NCI-H1048 (cell line): ENCODE measurements at places on chromosomes 7 and 10.

DNA sequence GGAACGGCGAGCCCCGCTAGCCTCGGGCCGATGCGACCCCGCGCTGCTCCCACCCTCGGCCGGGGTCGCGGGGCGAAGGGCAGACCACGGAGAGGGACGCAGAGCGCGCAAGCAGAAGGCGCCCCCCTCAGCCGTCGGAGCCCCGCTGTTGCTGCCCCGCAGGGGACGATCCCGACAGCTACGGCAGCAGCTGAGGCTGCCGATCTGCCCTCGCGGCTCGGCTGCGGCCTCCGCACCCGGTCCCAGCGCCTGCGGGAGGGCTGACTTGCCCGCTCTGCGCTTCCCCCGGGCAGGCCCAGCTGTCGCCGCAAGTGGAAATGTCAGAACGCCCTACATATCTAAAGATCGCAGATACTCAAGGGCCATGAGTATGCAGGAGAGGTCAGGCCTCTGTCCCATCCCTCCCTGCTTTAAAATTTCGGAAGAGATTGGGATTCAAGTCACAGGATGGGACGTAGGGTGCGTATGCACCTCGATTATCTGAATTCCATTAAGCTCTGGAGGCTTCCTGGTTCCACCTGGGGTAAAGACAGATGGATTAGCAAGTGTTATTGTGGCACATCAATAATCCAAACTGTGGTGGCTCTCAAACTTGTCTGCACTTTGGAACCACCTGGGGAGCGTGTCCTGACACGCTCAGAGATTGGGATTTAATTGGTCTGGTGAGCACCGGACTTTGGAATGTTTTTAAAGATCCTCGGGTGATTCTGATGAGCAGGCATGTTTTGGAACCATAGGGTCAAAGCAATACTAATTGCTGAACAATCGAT, at the start of gene CRPPA:
Gene CRPPA, minus strand, starts transcription at position 206 of the 770 bp plus-strand sequence. CDS start 216 bp downstream, outside the sequence.
- no peak for DNase-seq

- DNase-seq = no peak
Measured at GRCh38 chr7:24609059-24609458, 35.8 kb downstream of the PALS2 start.

GRCh38 chr10:64484811-64485330, 963.7 kb downstream of the REEP3 start:
- DNase-seq = no peak

DNA sequence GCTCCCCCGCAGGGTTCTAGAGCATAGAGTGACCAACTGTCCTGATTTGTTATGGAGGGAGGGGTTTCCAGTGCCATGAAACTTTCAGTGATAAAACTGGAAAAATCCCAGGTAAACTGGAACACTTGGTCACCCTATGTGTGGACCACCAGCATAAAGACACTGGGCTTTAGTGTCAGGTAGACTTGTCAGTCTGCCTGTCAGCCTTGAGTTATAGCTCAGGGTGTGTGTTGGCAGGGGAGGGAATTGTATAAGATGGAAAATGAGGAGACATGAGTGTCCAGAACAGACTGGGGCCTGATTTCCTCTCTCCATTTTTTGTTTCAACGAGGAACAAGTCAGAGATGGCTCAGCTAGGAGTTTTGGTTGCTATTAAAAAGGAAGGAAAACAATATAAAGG, 10.2 kb upstream of the EFCAB10 start:
- no peak for DNase-seq

DNA sequence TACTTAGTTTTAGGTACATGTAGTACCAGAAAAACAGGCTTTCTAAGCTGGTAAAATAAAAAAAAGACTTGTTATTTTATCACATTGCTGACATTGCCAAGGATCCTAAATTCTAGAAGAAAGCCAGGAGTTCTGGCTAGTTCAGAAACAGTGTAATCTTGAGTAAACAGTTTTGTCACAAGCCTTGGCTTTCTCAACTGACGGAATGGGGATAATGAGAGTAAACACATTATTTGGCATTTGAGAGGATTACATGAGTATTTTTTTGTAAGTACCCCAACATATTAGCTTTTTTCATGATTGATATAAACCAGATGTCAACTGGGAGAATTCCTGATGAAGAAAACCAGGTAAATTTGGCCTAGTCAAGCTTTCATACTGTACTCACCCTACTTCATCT, 269.8 kb downstream of the SORCS1 start:
- DNase-seq = no peak

GRCh38 chr7:150926066-150926465, 52.1 kb downstream of the KCNH2 start:
- DNase-seq = no peak

DNA sequence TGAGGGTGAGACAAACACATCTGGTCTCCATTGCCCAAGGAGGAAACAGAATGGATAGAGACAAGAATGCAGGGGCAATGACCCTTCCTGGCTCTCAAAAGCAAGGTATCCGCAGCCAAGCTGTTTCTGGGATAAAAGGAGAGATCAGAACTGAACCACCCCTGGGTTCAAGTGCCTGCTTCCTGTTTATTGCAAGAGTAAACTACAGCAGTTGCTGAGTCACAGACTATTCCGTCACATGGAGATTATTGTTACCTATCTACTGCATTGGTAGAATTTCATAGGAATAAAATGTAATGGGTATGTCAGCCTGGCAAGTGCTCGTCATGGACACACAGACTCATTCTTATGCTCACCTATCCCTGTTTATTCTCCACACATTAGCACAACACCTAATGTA, 821.6 kb downstream of the GRID1 start:
- no peak for DNase-seq

- DNase-seq = no peak
Measured at GRCh38 chr10:71708301-71708703, 11.3 kb downstream of the C10orf105 start.

GRCh38 chr7:21580073-21580521, 37.3 kb downstream of the DNAH11 start:
- DNase-seq = no peak

GRCh38 chr10:16520900-16521299, 779 bp downstream of the C1QL3 start:
- no peak for DNase-seq
